HL-60 (cell line): ENCODE measurements at places on chromosomes 1 and 21.

DNA sequence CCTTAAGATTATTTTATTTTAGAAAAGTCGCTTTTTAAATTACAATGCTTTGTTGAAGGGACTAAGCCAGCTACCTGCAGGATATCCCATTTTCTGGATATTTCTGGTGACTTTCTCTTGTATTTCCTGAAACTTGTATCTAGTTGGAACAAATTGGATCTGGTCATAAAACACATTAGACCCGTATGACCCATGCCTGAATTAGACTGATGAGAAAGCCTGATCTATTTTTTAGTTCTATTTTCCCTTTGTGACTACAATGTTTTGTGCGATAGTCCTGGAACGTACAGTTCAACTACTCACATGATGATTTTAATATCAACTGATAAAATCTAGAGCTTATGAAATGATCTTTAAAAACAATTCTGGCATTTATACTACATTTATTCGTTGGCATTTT is 151.8 kb downstream of the RHOU start:
- DNase-seq: no peak

- DNase-seq: no peak
These were observed 39.5 kb downstream of the PTPRC start for GRCh38 chr1:198678301-198678836.

DNA sequence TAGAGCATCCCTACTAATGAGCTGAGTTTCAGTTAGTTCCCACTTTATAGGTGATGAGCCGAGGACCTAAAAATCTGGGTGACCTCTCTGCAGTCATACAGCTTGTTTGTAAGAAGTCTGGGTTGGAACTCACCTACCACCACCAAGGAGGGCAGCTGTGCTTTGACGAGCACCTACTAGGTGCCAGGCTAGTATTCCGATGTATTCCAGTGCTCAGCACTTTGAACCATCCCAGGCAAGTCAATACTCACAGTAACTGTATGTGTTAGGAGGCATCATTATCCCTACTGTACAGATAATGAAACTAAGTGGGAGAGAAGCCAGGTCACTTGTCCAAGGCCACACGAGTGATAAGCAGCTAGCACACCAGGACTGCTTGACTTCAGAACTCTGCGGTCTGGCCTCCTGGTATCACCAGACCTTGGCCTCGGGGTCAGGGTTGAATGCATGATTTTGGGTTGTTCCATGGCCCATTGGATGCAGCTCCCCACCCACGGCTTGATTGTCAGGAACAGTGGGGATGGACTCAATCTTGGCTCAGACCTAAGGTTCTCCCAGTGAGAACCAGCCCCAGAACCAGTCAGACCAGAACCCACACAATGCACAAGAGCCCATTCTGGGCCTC is 20.7 kb downstream of the ECE1 start:
- no peak for DNase-seq

- DNase-seq: no peak
These were observed 452.3 kb downstream of the OMA1 start for GRCh38 chr1:58094221-58094620.

GRCh38 chr1:1132956-1133750 is 17.3 kb upstream of the C1orf159 start:
- DNase-seq: no peak

GRCh38 chr1:220966881-220967611 is 87.8 kb downstream of the HLX start:
- no peak for DNase-seq

DNA sequence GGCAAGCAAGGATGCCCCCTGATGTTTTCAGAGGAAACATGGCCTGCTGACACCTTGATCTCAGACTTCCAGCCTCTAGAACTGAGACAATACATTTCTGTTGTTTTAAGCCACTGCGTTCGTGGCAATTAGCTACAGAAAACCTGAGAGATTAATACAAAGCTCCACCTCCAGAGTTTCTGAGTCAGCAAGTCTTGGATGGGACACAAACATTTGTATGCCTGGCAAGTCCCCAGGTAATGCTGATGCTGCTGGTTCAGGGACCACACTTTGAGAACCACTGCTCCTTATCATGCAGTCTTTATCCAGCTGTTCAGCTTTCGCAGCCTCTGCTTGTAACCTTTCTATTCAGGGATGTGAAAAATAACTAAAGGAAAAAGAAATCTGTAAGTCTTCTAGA is 565.7 kb upstream of the PLXNA2 start:
- DNase-seq: no peak
